ENCODE measurements at places on chromosomes 6 and 20. TPM values are rescaled to one million over a fixed set of nuclear protein-coding genes. Genes with fewer than 3 reads are reported as not detected.

- H3K27me3 ChIP-seq = no peaks in the 10 kb centered on the region
- H3K36me3 ChIP-seq = no peaks in the 10 kb centered on the region
- no peak overlapping the region for H3K27ac ChIP-seq
- H3K4me3 ChIP-seq = no peak overlapping the region
- no peak for DNase-seq
These were observed 65.5 kb downstream of the SOBP start for GRCh38 chr6:107555449-107555848.

Gene RSPO4
- total RNA-seq = not detected

Gene SNAI1
- total RNA-seq = 0.54 TPM

- no peaks in the 10 kb centered on the region for H3K27me3 ChIP-seq
- H3K4me3 ChIP-seq = peak overlapping the region; percentile 82
- H3K36me3 ChIP-seq = peaks cover 4% of the 10 kb centered on the region
- H3K4me1 ChIP-seq = peaks cover 8% of the 10 kb centered on the region
- peak; percentile 90 for DNase-seq
These were observed 30.1 kb downstream of the TRIM38 start for GRCh38 chr6:25992413-25993340.

DNA sequence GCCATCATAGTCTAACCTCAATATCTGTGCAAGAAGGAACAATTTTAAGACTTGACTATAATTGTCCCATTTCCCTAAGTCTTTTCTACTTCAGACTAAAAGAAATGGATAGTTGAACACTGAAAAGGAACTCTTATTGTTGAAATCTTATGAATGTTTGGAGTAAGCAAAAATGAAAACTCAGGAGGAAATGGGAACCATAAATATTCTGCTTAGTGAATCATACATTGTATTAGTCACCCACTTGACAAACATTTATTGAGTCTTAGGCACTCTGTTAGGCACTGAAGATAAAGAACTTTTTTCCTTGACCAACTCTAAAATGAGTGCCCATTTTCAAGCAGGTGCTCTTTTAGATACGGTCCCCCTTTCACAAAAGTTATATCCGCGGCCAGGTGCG lies 8.7 kb downstream of the CCDC170 start:
- no peaks in the 10 kb centered on the region for H3K36me3 ChIP-seq
- H3K27ac ChIP-seq = no peak overlapping the region
- H3K27me3 ChIP-seq = no peaks in the 10 kb centered on the region
- peak; percentile 56 for DNase-seq

- no peak overlapping the region for H3K27ac ChIP-seq
- H3K4me3 ChIP-seq = no peak overlapping the region
- DNase-seq = no peak
- H3K36me3 ChIP-seq = no peaks in the 10 kb centered on the region
- no peaks in the 10 kb centered on the region for H3K4me1 ChIP-seq
These were observed 61.8 kb downstream of the RSPH3 start for GRCh38 chr6:158938220-158938619.

Gene COL21A1
- not detected for total RNA-seq

DNA sequence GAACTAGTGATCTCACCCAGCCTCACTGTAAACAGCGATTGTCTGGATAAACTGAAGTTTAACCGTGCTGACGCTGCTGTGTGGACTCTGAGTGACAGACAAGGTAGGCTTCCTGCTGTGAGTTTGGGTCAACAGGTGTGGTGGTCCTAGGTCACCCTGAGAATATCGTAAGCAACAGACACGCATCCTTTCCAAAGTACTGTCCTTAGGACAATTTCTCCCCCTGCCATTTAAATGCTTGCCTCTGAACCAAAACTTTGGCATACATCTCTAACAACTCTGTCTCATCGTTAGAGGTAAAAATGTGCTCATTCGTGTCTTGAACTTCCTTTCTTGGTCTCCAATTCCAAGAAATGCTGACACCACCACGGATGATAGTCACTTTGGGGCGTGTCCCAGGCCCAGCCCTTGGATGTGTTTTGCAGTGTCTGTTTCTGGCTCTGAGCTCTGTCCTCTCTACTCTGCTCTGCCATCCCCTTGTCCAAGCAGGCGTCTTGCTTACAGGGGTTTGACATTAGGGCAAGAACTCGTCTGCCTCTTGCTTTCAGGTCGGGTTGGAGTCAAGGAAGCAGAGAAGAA lies 95.5 kb downstream of the EYA2 start:
- no peak overlapping the region for H3K27ac ChIP-seq
- no peaks in the 10 kb centered on the region for H3K27me3 ChIP-seq
- DNase-seq = no peak
- H3K4me3 ChIP-seq = no peak overlapping the region
- 0 out of 2 replicates have a peak, but pooled peaks cover 2% of the 10 kb centered on the region for H3K36me3 ChIP-seq
- peaks cover under 1% of the 10 kb centered on the region for H3K4me1 ChIP-seq

DNA sequence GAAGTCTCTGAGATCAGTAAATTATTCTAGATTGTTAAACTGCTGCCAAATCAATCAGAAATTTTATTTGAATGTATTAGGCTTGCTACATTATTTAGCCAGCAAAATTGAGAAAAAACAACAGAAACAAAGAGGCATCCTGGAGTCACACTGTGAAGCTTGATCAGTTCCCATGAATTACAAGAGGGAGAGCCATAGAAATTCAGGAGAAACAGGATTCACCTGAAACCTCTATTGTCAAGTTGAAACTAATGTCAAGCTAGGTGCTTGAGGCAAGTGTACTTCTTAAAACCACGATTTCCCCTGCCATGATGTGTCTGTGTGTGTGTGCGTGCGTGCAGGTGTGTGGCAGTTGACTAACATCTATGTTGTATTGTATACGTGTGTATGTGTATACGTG lies 439.1 kb upstream of the NOX3 start:
- H3K27ac ChIP-seq = no peak overlapping the region
- no peaks in the 10 kb centered on the region for H3K4me1 ChIP-seq
- no peak overlapping the region for H3K4me3 ChIP-seq

DNA sequence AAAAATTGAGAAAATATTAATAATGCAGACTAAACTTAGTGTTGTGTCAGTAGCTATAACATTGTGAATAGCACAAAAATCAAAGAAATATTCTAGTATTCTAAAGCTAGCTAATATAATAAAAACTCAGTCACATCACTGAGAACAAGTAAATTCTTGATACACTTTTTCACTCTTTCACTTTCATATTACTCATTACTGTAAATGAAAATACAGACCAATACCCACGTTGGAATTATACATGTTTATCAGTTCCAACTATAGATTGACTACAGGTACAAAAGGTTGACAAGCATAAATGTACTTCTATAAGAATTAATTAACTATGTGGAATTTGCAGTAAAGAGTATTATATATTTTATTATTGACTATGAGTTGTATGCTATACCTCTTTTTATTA lies 1043.4 kb upstream of the FLRT3 start:
- H3K27ac ChIP-seq = no peak overlapping the region
- no peak overlapping the region for H3K4me3 ChIP-seq
- H3K4me1 ChIP-seq = no peaks in the 10 kb centered on the region
- no peaks in the 10 kb centered on the region for H3K27me3 ChIP-seq
- DNase-seq = no peak

Gene MPIG6B
- total RNA-seq = not detected

DNA sequence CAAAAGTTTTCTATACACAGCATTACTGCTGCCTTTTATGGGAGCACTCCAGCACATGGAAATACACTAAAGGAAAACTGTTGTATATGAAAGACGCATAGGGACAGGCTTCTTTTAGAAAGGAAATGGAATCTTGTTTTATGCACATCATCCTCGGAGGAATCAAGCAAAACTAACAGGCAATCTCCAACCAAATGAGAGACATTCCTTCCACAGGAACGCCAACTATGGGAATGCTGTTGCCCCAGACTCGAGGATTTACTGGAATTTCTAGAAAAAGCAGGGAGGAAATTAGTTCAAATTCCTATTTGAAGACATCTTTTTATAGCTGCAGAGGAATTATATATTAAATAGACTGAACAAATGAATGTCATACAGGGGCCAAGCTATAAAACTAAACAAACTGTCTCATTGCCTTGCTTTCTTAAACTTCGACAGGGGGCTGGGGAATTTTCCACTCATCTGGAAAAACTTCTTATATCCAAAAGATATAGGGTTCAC lies 52.2 kb downstream of the LYRM4 start:
- H3K4me1 ChIP-seq = peaks cover 10% of the 10 kb centered on the region
- H3K36me3 ChIP-seq = 0 out of 2 replicates have a peak, but pooled peaks cover 2% of the 10 kb centered on the region
- peak; percentile 50 for DNase-seq
- no peaks in the 10 kb centered on the region for H3K27me3 ChIP-seq

Gene HSP90AB1
- total RNA-seq = 1,307 TPM

Gene LIN28B
- total RNA-seq = not detected

Gene FUCA2
- total RNA-seq = 52.5 TPM

Gene OR10C1
- not detected for total RNA-seq

Gene PKIB
- total RNA-seq = 13.1 TPM

- no peaks in the 10 kb centered on the region for H3K27me3 ChIP-seq
- H3K4me3 ChIP-seq = no peak overlapping the region
- DNase-seq = no peak
- H3K36me3 ChIP-seq = no peaks in the 10 kb centered on the region
- H3K4me1 ChIP-seq = no peaks in the 10 kb centered on the region
These were observed 437.1 kb downstream of the PHF3 start for GRCh38 chr6:64072686-64073085.

GRCh38 chr6:169723991-169724493 lies 258 bp downstream of the PHF10 start:
- no peak for DNase-seq
- no peaks in the 10 kb centered on the region for H3K27me3 ChIP-seq
- no peaks in the 10 kb centered on the region for H3K36me3 ChIP-seq
- H3K4me3 ChIP-seq = peak overlapping the region; percentile 98
- peaks cover 4% of the 10 kb centered on the region for H3K4me1 ChIP-seq

DNA sequence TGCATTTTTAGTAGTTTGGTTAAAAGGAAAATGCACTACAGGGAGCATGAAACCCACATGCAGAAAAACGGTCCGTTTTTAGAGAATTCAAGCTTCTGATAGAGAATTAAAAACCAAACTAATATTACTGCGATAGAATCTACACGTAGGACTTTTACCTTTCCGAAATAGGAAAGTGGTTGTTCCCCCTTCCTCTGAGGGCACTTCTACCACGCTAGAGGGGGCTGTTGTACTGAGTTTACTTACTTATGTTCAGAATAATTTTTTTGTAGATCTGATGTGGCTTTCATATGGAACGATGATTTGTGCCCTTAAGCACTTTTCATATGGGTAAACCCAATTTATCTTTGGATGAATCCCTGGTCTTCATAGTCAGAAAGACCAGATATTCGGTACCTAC lies 264.3 kb upstream of the PLN start:
- no peak overlapping the region for H3K27ac ChIP-seq
- no peak overlapping the region for H3K4me3 ChIP-seq
- H3K4me1 ChIP-seq = no peaks in the 10 kb centered on the region

Gene HLA-DPA1
- total RNA-seq = not detected

Gene VSTM2L
- total RNA-seq = 0.18 TPM

DNA sequence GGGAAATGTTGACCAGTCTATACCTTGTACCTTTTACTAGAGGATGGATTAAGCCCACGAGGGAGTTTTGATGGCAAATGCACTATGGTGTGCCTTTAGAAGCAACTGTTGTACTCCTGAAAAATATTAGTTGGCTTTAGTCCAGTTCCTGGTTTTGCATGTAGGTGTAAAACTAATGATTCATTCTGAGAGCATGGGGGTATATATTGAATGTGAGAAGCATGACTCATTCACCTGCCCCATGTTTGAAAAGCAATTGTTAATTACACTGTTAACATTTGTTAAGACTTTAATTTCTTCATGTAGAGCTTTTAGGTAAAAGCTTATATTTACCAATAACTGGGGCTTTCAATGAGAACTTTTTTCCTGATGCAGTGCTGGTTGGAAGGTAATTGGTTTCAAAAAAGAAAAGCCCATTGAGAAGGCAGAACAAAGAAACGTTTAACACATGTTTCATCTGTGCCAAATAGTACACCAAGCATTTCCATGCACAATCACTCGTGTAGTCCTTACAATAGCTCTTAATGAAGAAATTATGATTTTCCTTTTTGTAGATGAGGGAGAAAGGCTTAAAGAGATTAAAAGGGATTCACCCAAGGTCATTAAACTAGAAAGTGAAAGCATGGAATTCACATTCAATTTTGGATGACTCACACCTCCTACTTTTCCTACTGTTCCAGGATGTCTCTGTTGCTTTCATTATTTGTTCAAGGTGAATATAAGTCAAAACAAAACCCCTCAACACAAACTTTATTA lies 134.1 kb downstream of the CCDC170 start:
- no peak for DNase-seq
- no peak overlapping the region for H3K27ac ChIP-seq

- H3K27ac ChIP-seq = no peak overlapping the region
- H3K4me3 ChIP-seq = no peak overlapping the region
- DNase-seq = peak; percentile 79
- peaks cover 17% of the 10 kb centered on the region for H3K27me3 ChIP-seq
These were observed 22.4 kb upstream of the BACH2 start for GRCh38 chr6:90319044-90319443.

Gene SNAP25
- 1.1 TPM for total RNA-seq

Gene LRRN4
- under 0.01 TPM for total RNA-seq

DNA sequence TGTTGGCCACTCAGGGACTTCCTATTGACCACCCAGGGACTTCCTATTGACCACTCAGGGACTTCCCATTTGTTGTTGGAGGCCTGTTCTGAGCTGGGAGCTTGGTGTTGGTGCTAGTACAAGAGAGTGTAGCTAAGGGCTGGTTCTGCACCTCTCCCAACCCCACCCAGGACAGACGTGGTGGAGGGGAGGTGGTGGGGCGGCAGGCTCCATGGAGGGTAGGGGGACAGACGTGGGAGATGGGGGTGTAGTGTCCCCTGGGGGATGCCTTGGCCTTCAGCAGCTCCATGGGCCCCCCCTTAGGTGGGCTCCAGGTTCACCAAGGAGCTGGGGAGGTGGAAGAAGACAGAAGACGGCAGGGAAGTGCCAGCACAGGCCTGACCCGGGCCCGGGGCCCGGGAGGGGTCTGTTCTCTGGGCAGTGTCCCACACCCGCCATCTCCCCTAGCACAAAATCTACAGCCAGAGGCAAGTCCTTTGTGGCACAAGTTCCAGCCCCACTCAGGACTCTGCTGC lies 33.9 kb downstream of the CHRNA4 start:
- no peak for DNase-seq
- H3K27me3 ChIP-seq = peaks cover 27% of the 10 kb centered on the region
- H3K36me3 ChIP-seq = no peaks in the 10 kb centered on the region

- H3K27ac ChIP-seq = no peak overlapping the region
- no peak for DNase-seq
- no peaks in the 10 kb centered on the region for H3K36me3 ChIP-seq
- no peaks in the 10 kb centered on the region for H3K4me1 ChIP-seq
- no peaks in the 10 kb centered on the region for H3K27me3 ChIP-seq
These were observed 246.2 kb downstream of the PRKN start for GRCh38 chr6:162481320-162481719.

Gene SOBP
- total RNA-seq = 1.1 TPM

DNA sequence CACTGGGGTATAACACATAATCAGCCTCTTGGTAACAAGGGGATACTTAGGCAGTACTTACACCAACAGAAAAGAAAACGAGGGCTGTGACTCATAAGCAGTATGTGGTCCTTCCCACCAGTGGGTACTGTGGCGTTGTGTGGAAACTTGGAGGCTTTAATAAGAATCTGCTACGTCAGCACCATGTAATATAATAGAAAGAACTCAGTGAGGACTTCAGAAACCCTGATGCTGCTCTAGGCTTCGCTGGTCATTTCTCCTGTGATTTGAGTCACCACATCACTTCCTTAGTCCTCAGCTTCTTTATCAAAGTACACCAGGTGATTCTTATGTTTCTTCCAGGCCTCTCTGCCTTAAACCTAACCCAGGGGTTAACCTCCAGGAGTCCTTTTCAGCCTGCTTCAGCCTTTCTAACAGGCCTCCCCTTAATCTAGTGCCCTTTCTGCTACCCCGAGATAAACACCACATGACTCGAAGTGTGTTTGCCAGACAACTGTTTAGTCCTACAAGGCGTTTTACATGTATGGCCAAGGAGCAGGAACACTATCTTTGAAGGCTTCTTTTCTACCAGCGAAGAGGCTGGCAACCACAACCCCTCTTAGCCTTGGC lies 68.5 kb downstream of the FYN start:
- H3K4me1 ChIP-seq = peaks cover 33% of the 10 kb centered on the region
- peak; percentile 74 for DNase-seq
- H3K27ac ChIP-seq = no peak overlapping the region

Data from IMR-90 (cell line).